M059J (cell line): ENCODE measurements at places on chromosomes 4 and X. TPM values are rescaled to one million over a fixed set of nuclear protein-coding genes. Genes with fewer than 3 reads are reported as not detected.

The FATE1 gene
- 0.49 and 1.7 TPM in 2 replicates for total RNA-seq

The SLC2A9 gene
- 0.25 TPM in 1 of 2 replicates, not detected in the other for total RNA-seq

The ADH1A gene
- total RNA-seq = not detected in 2 replicates

The APEX2 gene
- total RNA-seq = 32.8 and 38.4 TPM in 2 replicates

The SRPX2 gene
- total RNA-seq = 58.5 and 81.9 TPM in 2 replicates

The ABLIM2 gene
- not detected in 2 replicates for total RNA-seq

The ASB12 gene
- total RNA-seq = not detected in 2 replicates

The SATL1 gene
- not detected in 2 replicates for total RNA-seq

The SAGE1 gene
- total RNA-seq = not detected in 2 replicates

The S100P gene
- total RNA-seq = not detected in 2 replicates

The CFAP47 gene
- total RNA-seq = 0.05 TPM in 1 of 2 replicates, not detected in the other
